ENCODE measurements at places on chromosomes 7 and 10.

GRCh38 chr10:80313523-80313922, 24.1 kb upstream of the MAT1A start:
- no peak for DNase-seq

DNA sequence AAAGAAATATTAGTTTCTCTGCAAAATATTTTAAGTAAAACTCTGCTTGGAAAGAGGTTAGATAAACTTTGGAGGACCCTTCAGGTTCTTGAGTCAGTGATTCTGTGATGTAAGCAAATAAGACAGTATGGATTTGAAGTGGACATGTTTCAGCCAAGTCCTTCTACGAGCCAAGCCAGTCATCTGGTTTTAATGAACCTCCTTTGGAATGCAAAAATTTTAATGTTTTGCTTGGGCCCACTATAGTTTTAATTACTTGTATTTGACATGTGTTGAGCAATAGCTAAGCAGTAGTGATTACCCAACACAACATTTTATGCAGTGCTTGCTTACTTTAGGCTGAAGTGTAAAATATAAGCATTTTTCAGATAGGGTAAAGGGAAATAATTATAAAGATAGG, 296.3 kb upstream of the SEMA3D start:
- no peak for DNase-seq

- DNase-seq: no peak
Observed at GRCh38 chr10:34628174-34628796, 186.8 kb downstream of the PARD3 start.

GRCh38 chr10:111303887-111304286, 227.1 kb downstream of the ADRA2A start:
- no peak for DNase-seq

GRCh38 chr7:3616306-3616705, 315.3 kb downstream of the SDK1 start:
- no peak for DNase-seq

- DNase-seq: no peak
Observed at GRCh38 chr10:131862548-131862947, 38.3 kb upstream of the PPP2R2D start.

DNA sequence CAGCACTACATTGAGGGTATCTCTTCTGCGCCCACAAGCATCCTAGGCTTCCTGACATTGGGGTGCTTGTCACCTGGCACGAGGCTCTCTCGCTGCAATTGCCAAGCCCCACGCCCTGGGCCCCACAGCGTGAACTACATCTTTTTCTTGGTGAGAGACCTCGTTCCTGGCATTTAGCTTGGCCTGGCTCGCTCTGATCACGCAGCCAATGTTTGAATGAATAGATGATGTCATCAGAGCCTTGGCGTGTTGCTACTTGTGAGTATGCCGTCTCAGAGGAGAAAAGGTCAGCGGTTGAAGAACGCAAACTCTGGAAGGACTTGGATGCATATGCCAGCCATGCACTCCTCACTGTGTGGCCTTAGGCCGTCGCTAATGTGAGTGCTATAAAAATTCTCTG, 150.2 kb upstream of the AUTS2 start:
- no peak for DNase-seq

DNA sequence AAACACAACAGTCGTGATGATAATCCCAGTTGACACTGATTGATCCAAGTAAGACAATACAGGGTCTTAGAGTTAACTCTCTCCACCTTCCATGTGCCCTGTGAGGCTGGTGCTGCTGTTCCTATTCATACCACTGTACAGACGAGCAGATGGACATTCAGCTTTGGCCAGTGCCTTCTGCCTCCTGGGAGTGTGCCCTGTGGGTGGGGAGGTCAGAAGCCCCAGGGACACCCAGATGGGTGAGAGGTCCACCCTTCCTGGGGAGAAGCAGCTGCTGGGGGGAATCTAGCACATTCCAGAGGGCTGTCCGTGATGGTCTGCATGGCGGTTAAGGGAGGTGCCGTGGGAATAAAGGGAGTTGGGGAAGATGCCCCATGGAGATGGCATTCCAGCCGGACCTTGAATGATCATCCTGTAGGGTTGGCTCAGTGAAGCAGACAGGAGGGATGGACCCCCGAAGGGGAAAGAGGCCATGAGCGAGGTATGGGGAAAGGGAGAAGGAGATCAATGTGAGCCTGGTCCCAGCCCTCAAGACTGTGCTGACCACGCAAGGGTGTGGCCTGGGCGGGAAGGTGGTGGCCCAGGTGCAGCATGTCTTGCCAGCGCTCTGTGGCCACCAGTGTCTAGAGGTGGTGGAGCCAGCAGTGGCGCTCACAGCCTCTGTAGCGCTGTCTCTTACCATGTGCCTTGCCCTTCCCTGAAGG, 74.0 kb downstream of the ADCY1 start:
- DNase-seq: no peak

DNA sequence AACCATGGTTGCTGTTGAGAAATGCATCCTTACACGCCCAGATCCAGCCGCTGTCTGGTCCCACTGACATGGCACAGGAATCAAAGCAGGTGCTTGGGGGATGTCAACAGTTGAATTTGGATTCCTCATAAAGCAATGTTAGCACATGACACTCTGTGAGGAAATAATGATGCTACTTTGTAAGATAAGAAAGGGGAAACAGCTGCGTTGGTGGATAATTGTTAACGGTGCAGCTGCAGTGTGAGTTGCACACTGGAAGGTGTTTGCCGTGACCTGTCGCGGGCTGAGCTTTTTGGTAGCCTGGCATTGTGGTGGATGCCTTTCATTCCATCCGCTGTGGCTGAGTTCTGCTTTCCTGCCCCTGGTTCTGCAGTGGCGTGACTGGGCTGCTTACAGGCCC, 113.9 kb downstream of the MGMT start:
- no peak for DNase-seq

GRCh38 chr7:133801341-133801740, 325.8 kb upstream of the LRGUK start:
- no peak for DNase-seq

GRCh38 chr10:130623680-130624267, 487.6 kb downstream of the GLRX3 start:
- no peak for DNase-seq

GRCh38 chr10:32413513-32413912, 32.4 kb upstream of the CCDC7 start:
- DNase-seq: peak; percentile 57
